Stimulated activated CD4-positive, alpha-beta T cell treated with anti-CD3 and anti-CD28 coated beads, TNF-alpha, amount 100 ng/mL, for 4 hours (primary cell): ENCODE measurements at places on chromosomes 16 and 17.
A peak's percentile ranks its signal among the peaks of the same experiment; 100 is the strongest.

GRCh38 chr17:34613064-34614019 is 34.0 kb downstream of the TMEM132E start:
- DNase-seq = no peak

- no peak for DNase-seq
These were observed 14.2 kb downstream of the SLC6A4 start for GRCh38 chr17:30221346-30221745.

GRCh38 chr17:41521574-41522261 is 3.0 kb upstream of the KRT15 start:
- DNase-seq = no peak

DNA sequence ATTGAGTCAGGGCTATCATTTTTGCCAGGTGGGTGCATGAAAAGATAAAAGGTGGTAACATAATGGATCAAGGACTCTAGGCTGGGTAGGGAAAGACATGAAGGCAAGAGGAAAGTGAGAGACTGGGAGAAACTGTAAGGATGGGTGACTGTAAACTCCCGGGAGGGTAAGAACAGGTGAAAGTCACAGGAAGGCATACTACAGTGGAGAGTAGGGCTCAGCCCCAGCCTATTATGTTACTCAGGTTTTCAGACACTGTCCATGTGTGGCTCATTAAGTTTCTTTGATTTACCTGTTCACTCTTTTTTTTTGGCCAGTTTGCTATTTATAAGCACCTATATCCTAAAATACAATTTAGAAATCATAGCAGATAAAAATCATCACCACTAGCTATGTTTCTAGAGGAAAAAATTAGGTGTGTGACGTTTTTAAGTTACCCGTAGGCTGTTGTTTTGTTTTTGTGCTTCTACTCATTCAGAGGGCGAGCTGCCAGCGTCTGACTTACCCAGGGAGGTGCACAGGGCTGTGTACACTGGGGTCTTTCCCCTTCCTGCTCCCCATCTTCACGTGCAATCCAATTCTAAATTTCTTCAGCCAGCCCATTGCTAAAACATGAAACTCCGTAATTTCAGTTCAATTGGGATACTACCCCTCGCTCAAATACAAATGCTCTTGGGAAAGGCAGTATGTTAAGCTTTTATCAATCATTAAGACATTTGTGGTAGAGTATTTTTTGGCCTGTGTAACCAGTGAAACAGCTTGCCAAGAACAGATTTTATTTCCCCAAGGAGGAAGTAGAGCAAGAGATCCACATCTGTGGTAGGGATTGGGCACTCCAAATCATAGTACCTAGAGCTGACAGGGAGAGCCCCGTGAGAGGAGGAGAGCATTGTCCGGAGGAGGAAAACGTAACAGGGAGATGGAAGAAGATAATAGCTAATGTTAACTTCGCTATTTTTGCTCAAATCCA is 21.7 kb upstream of the VWA3A start:
- no peak for DNase-seq

- DNase-seq = no peak
These were observed 57.9 kb downstream of the CMIP start for GRCh38 chr16:81502396-81503070.

- DNase-seq = no peak
These were observed 147.6 kb upstream of the HLF start for GRCh38 chr17:55117164-55117563.

DNA sequence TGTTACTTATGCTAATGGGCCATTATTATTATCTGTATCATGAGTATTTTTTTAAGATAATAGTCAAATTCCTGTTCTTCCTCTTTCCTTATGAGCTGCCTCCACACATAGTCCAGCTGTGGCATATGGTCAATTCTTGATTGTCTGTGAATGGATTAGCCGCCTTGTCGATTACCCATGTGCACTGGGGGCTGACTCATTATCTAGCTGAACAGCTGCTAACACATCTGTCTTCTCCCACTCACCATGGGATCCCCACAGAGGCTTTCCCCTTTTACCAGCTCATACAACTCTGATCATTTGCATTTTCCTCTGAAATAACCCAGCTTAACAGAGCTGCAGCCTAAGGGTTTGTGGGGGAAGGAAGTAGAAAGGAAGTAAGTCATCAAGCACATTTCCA is 915.0 kb downstream of the CDH11 start:
- no peak for DNase-seq

DNA sequence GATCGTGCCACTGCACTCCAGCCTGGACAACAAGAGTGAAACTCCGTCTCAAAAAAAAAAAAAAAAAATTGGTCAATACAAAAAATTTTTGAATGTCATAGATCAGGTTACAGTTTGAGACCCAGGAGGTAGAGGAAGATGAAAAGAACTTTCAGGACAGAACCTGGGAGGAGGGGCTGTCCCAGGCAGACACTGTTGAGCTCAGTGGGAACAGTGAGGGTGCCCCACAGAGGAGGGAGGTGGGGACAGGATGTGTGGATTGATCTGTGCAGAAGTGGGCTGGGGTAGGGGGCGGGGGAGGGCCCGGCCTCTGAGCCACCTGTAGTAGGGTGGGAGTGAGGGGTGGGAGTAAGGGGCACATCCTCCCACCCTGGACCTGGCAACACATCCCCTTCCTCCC is 58.3 kb downstream of the PRMT7 start:
- DNase-seq = no peak

DNA sequence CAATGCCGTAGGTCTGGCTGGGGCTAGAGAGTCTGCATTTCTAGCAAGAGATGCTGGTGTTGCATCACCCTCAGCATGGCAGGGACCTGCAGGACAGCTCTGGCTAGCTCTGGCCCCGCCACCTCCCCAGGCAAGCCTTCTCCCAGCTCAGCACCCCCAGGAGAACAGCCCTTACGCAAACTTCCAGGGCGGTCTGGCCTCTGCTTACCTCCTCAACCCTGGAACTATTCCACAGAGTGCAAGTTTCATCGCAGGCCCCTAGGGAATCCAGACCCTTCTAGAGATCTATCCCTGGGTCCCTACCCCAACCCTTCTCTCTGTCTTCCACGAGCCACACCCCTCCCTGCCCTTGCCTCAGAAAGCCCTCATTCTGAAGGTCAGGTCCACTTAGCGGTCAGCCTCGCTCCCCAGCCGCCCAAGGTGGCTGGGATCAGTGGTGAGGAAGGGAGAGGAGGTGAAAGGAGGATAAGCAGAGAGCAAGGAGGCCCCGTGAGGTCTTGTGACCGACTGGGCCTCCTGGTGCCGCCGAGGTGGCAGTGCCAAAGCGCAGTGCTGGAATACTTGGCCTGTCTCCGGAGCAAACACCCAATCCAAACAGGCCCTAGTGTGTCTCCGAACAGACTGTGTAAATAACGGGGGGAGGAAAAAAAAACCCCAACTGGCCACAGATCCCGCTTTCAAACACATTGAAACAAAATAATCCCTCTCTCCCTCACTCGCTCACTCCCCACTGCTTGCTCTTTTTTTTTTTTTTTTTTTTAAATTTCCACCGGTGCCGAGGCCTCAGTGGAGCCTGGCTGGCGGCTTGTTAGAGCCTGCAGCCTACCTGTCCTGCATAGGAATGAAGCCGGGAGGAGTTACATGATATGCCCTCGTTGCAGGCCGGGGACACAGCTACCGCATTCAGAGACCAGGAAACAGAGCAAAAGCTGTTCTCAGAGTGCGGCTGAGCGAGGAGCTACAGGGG is 380.9 kb downstream of the SOX9 start:
- no peak for DNase-seq

DNA sequence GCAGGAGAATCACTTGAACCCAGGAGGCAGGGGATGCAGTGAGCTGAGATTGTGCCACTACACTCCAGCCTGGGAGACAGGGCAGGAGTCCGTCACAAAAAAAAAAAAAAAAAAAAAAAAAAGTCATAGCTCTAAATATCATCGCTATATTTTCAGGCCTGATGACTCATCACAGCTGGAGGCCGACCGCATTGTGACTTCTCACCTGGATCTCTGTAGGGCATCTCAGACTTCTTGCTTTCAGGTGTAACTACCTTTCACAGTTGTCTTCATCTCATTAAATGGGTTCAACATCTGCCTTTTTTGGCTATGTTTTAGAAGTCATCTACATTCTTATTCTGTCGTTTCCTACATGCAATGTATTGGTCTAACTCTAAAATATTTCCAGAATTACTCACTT is 353.1 kb upstream of the MON1B start:
- no peak for DNase-seq

DNA sequence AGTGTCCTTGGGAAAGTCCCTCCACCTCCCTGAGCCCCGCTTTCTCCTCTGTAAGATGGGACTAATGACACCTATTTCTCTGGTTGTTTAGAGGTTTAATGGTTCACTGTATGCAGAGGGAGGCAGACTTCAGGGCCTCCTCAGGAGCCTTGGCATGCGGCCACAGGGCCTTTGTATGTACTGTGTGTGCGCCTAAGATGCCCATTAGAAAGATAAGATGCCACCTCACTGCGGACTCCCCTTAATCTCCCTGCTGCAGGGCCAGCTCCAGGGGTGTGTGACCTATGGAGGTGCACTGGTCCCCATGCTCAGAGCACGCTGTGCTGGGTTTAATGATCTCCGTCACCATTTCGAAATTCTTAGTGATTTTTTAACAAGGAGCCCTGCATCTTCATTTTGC is 59.3 kb downstream of the TMEM235 start:
- DNase-seq = no peak

DNA sequence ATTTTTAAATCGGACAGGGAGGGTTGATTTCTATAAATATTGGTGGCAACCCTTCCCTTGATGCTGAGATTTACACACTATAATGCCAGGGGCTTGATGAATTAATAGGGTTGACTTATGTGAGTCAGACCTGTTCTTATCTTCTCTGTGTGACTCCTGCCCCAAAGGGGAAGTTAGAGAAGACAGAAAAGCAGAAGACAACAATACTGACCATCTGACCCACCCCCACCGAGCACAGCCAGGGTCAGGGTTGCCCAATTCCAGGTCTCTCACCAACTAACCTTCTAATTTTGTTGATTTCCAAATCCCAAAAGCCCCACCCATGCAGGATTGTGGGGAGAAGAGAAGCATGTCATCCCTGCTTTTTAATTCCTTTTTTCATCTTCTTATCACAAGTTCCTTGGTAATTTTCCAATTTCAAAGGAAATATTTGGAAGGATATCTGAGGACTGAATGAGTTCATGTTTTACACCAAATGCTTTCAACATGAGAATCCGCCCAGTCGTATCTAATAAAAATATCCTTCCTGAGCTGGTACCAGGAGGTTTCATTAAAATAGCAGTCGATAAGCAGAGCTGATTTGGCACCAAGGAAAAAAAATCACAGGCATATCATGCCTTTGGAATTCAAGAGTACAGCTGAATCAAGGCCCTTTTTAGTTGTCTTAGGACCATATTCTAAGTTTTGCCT is 603.4 kb upstream of the CDH11 start:
- DNase-seq = no peak

DNA sequence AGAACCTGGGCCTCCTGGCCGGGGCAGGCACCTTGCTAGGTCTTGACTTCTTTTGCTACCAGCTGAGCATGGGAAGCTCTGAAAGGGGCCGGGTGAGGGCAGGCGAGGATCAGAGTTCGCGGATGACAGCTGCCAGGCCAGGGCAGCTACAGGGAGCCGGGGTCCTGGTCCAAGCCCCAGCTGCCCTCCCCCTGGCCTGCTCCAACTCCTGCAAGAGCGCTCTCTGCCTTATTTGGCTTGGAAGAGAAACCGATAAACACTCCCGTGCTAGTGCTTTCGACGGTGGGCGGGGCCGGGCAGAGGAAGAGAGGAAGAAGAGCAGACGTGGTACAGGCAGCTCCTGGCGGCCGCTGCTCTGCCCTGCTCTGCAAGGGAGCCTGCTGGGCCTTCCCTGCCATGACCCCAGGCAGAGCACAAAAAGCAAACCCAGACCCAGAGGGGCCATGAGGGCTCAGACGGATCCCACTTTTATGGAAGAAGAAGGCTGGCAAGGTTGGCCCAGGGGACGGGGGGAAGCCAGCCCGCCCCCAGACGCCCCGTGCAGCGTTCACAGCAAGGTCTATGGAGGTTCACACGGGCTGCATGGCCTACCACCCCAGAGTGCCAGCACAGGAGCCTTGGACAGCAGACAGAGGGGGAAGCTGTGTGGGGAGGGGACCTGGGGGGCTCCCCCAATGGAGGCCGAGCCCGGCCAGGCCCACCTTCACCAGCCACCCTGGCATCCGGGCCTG is 25.6 kb downstream of the PIEZO1 start:
- DNase-seq = no peak

DNA sequence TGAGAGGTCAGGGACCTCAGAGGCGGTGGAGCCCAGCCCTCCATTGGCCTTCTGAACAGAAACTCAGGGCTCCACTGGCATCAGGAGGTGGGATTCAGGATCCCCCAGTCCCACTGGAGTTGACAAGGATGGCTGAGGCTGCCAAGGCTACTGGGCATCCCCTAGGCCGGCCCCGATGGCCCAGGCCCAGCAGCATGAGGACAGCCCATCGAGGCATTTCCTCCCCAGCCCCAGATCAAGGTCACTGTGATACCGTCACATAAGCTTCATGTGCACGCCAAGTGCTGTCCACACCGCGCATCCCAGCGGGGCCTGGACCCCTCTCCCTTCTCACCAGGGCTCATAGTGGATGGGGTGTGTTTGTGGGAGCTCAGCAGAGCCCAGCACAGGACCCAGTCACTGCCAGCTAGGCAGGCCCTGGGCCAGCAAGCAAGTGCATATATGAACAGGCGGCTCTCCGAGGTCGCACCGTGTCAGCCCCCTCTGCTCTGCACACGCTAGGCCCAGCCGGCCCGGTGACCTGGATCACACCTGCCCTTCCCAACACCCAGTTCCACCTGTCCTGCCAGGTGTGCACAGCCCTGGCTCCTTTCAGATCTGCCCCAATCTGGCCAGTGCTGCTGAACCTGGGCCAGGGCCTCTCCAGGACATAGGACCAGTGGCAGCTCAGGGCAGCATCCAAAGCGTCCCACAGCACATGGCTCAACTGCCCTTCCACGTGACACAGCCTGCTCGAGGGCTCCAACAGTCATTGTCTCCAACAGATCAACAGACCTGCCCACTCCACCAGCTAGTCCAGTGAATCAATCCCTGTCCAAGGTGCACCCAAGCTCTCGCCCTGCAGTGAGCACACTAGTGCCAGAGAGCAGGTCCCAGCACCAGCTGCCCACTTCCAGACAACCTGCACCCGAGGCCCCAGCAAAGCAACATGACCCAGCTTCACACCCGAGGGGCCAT is 32.8 kb upstream of the RASD1 start:
- DNase-seq = no peak

GRCh38 chr16:53099318-53100130 is 44.7 kb downstream of the CHD9 start:
- DNase-seq = peak; percentile 42

- no peak for DNase-seq
These were observed 42.0 kb downstream of the MGAT5B start for GRCh38 chr17:76909971-76910760.

DNA sequence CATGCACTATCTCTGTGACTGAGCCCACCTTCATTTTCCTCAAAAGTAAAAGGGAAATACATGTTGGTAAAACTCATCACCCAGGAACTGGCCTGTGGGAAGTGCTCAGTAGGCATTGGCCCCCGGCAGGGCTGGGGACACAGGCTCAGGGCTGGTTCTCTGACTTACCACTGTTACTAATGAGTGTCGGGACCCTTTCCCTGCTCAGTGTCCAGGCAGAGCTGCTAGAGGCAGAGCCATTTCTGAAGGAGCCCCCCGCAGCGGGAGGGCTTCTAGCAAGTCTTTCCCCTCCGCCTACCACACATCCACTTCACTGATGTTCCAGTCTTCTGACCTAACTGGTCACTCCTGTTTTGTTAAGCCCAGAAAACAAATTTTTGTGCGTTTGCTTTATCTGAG is 1.7 kb upstream of the PEMT start:
- DNase-seq = no peak
